ENCODE measurements at places on chromosomes 7 and 10.

GRCh38 chr10:17453035-17453372 is 1.4 kb downstream of the ST8SIA6 start:
- DNase-seq: no peak

GRCh38 chr7:78311181-78311580 is 512.6 kb downstream of the PHTF2 start:
- no peak for DNase-seq

DNA sequence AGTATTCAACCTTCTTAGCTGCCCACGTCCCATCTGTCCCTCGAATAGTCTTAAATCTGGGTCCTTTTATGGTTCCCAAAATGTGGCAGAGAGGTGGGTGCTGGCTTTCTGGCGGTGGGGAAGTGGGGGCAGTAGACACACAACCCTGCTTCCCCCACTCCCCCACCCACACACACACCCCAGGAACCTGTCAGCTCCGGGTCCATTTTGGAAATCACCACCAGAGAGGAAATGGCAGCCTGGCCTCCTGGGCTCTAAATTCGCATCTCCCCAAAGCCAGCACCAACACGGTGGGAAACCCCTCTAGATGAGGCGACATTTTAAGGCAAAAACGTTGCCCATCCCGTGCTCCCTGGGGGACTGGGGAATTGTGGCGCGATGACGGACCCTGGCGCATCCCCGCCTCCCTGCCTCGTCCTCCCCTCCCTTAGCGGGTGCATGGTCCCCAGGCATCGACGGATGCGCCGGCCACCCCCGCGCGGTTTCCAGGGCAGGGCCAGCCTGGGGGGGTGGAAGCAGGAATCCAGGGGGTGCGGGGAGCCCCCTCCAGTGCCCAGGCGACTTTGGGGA is 702 bp downstream of the TMEM130 start:
- DNase-seq: no peak

DNA sequence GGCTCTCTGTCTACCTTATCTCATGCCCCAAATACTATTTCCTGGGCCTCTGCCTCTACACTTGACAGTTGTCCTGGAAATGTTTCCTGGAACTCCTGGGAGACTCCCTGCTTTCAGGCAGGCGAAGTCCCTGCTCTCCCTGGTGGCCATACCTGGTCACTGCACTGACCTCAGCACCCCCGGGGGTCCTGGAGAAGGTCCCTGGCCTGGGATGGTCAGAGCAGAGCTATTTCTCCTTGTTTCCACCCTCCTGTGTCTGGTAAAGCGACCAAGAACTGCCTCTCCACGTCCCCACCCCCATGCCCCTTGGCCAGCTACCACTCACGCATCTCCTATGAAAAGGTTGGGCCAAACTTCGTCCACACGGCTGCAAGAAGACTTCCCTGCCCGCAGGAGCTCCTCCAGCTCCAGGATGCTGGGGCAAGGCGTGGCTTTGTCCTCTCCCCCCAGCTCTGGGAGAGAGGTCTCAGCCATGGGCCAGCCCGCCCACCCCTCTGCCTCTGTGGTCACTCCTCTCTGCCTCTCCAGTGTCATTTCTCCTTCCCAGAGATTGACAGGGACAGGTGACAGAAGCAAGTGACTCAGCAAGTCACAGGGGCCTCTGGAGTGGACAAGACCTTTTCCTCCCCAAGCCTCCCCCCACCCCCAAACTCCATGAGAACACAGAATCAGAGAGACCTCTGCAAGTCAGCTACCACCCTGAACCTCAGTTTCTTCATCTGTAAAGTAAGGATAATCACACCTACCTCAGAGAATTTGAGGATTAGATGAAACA is 2.6 kb upstream of the SAMD8 start:
- DNase-seq: no peak

Measured in stimulated activated CD8-positive, alpha-beta memory T cell treated with anti-CD3 and anti-CD28 coated beads, Interleukin-4, amount 100 ng/mL, for 1 hour (primary cell).